ENCODE measurements at places on chromosomes 4 and X. TPM values are rescaled to one million over a fixed set of nuclear protein-coding genes. Genes with fewer than 3 reads are reported as not detected.

Gene SCOC
- 21.2 TPM for polyA plus RNA-seq

DNA sequence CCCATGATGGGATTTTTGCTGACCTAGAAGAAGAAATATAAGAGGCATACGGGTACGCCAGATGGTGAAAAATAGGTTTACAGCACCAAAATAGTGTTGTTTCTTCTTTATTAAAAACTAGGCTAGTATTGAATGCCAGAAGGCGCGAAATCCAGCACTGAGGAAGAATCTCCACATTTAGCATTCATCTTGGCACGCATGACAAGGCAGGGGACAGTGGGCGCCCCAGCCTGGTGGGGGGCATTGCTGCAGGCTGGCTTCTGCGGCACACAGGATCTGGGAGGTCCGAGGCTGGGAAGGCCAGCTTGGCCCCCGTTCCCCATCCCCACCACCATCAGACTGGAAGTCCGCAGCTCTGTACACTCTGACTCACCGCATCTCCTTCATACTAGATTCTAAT, 75.7 kb upstream of the DDX3X start:
- no peak overlapping the region for H3K27ac ChIP-seq
- DNase-seq = no peak
- H3K4me3 ChIP-seq = no peak overlapping the region

DNA sequence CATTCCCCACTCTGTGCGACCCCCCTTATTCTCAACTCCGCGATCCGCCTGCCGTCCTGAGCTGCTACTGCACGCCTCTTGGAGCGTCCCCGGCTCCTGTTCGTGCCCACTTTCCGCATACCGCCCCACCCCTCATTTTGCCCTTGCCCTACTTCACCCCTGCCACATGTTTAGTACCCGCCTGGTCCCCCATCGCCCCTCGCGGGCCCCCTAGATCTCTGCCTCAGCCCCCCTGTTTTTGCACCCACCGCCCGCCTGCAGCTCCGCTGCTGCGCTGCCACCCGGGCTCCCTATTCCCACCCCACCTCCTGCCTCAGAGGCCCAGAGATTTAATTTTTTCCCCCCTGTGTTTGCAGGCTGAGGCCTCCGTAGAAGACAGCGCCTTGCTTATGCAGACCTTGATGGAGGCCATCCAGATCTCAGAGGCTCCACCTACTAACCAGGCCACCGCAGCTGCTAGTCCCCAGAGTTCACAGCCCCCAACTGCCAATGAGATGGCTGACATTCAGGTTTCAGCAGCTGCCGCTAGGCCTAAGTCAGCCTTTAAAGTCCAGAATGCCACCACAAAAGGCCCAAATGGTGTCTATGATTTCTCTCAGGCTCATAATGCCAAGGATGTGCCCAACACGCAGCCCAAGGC, 1.4 kb downstream of the MAGED1 start:
- H3K4me1 ChIP-seq = peaks cover 20% of the 10 kb centered on the region
- DNase-seq = no peak
- no peaks in the 10 kb centered on the region for H3K36me3 ChIP-seq
- no peak overlapping the region for H3K4me3 ChIP-seq
- H3K27ac ChIP-seq = no peak overlapping the region
- no peaks in the 10 kb centered on the region for H3K27me3 ChIP-seq

- DNase-seq = no peak
- no peaks in the 10 kb centered on the region for H3K4me1 ChIP-seq
- no peak overlapping the region for H3K27ac ChIP-seq
- H3K4me3 ChIP-seq = no peak overlapping the region
Observed at GRCh38 chrX:139120760-139121159, 409.2 kb upstream of the FGF13 start.

DNA sequence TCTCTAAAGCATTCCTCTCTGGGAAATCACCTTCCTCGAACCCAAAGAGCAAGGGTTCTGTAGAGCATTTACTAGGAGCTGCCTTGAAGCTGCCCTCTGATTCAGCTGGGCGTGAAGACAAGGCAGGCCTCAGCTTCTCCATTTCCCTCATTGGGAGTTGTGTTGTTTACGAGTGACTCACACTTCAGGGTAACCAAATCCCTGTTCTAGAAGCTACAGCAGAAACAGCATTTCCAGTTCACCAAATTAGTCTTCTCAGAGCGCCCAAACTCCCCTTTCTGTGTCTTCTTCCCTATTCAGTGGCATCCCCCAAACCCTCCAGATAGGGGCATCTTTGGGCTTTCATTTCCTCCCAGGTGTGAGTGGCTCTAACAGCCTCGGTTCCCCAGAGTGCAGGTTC, 863 bp upstream of the XPNPEP2 start:
- no peaks in the 10 kb centered on the region for H3K36me3 ChIP-seq
- H3K27me3 ChIP-seq = no peaks in the 10 kb centered on the region
- H3K4me3 ChIP-seq = no peak overlapping the region
- H3K4me1 ChIP-seq = peaks cover 51% of the 10 kb centered on the region

GRCh38 chrX:96576368-96576767, 108.3 kb upstream of the DIAPH2 start:
- DNase-seq = peak; percentile 42
- H3K36me3 ChIP-seq = no peaks in the 10 kb centered on the region
- no peak overlapping the region for H3K4me3 ChIP-seq
- no peaks in the 10 kb centered on the region for H3K27me3 ChIP-seq
- H3K4me1 ChIP-seq = no peaks in the 10 kb centered on the region

Gene GSX2
- polyA plus RNA-seq = not detected

Gene PPP2R2C
- not detected for polyA plus RNA-seq

- no peak overlapping the region for H3K4me3 ChIP-seq
- no peaks in the 10 kb centered on the region for H3K27me3 ChIP-seq
- no peaks in the 10 kb centered on the region for H3K4me1 ChIP-seq
Observed at GRCh38 chrX:22037911-22038537, 5.9 kb downstream of the PHEX start.

- no peak for DNase-seq
- H3K4me1 ChIP-seq = peaks cover 31% of the 10 kb centered on the region
- H3K27ac ChIP-seq = no peak overlapping the region
- H3K36me3 ChIP-seq = no peaks in the 10 kb centered on the region
- H3K4me3 ChIP-seq = no peak overlapping the region
Observed at GRCh38 chr4:152940461-152940860, 4.3 kb downstream of the FHDC1 start.

Gene MXRA5
- not detected for polyA plus RNA-seq

Gene CT47B1
- polyA plus RNA-seq = not detected

- H3K27ac ChIP-seq = peak overlapping the region; percentile 82
- H3K4me1 ChIP-seq = peaks cover 6% of the 10 kb centered on the region
- DNase-seq = peak; percentile 26
- H3K4me3 ChIP-seq = peak overlapping the region; percentile 83
- peaks cover 12% of the 10 kb centered on the region for H3K36me3 ChIP-seq
Observed at GRCh38 chrX:7926914-7927258, 327 bp downstream of the PNPLA4 start.

DNA sequence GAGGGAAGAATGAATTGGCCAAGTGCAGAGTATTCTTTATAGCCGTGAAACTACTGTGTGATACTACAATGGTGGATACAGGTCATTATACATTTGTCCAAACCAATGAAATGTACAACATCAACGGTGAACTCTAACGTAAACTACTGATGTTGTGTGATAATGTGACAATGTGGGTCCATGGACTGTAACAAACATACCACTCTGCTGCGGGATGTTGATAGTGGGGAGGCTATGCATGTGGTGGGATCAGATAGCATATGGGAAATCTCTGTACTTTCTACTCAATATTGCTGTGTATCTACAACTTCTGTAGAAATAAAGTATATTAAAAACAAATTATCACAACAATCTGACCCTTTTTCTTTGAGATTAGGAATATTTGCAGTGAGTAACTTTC, 101.1 kb downstream of the TEX13C start:
- no peak overlapping the region for H3K27ac ChIP-seq
- H3K36me3 ChIP-seq = no peaks in the 10 kb centered on the region
- no peaks in the 10 kb centered on the region for H3K4me1 ChIP-seq
- no peaks in the 10 kb centered on the region for H3K27me3 ChIP-seq
- no peak overlapping the region for H3K4me3 ChIP-seq

DNA sequence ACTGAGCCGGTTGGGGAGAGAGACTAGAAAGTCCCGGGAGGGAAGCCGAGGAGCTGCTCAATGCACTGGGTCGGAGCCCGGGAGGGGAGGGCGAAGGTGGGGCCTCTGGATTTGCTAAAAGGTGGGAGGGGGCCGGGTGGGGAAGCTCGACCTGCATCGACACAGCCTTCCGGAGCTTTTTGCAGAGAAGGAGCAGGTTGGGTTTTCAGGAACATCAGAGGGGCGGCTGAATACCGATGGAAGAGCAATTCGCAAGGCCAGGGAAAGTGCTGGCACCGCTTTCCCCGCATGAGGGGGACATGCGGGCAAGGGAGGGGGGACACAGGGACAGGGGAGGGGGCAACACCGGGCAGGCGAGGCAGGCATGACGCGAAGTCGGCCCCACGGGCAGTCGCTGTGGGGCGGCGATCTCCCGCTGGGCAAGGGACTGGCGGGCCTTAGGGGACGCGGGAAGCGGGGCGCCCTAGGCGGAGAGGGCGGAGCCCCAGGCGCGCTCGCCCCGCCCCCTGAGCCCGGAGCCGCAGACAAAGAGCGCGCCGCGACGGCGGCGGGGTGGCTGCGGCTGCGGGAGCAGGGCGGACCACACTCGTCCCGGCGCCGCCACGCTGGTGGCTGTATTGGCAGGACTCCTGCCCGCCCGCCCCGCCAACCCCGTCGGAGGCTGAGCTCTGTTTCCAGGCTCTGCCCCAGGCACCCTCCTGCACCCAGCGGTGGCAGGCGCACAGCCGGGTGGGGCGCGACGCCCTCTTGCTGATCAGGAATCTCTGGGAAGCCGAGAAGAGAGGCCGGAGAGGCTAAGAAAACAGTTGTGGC, 11.6 kb downstream of the PDZD4 start:
- H3K36me3 ChIP-seq = no peaks in the 10 kb centered on the region
- H3K27me3 ChIP-seq = peaks cover 48% of the 10 kb centered on the region
- H3K4me1 ChIP-seq = peaks cover 3% of the 10 kb centered on the region
- no peak for DNase-seq
- H3K4me3 ChIP-seq = peak overlapping the region; percentile 54
- no peak overlapping the region for H3K27ac ChIP-seq

Gene CT45A3
- polyA plus RNA-seq = not detected

DNA sequence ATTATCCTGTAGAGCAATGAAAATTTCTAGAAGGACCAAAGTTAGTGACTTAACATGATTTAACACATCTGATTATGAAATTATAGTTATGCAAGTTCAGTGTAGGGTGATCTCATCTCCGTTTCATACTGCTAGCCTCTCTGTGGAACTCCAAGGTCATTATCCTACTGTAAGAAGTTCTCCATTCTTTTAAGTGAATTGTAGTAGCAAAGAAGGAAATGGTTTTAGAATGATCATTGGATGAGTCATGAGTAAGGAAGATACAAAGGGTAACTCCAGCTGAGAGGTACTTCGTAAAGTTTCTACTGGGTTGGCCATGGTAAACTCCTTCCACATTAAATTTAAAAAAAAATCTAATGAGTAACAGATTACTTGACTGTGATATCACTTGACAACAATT, 215.0 kb upstream of the GIMD1 start:
- no peak for DNase-seq
- no peaks in the 10 kb centered on the region for H3K27me3 ChIP-seq
- no peaks in the 10 kb centered on the region for H3K4me1 ChIP-seq
- H3K27ac ChIP-seq = no peak overlapping the region

DNA sequence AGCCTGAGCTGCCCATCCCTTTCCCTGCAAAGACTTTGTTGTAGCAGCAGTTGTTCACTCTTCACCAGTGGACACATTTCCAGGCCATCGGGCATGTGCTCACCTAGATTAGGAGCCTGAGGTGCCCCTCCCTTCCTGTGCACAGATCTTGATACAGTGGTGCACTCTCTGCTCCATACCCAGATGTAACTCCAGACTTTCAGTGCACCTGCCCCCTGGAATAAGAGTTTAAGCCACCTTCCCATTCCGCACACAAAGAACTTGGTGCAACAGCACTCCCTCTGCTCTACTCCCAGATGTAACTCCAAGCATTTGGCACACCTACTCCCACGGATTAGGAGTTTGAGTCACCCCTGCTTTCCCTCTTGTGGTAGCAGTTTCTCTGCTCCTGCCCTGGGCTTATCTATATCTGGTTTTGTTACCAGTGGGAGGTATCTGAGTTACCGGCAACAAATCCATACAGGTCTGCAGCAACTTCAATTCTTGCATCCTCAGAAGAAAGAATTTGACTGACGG, 36.0 kb upstream of the PLK4 start:
- DNase-seq = no peak
- H3K4me3 ChIP-seq = no peak overlapping the region
- H3K27me3 ChIP-seq = no peaks in the 10 kb centered on the region
- no peaks in the 10 kb centered on the region for H3K4me1 ChIP-seq
- no peak overlapping the region for H3K27ac ChIP-seq
- H3K36me3 ChIP-seq = no peaks in the 10 kb centered on the region

Gene GYPA
- polyA plus RNA-seq = not detected

DNA sequence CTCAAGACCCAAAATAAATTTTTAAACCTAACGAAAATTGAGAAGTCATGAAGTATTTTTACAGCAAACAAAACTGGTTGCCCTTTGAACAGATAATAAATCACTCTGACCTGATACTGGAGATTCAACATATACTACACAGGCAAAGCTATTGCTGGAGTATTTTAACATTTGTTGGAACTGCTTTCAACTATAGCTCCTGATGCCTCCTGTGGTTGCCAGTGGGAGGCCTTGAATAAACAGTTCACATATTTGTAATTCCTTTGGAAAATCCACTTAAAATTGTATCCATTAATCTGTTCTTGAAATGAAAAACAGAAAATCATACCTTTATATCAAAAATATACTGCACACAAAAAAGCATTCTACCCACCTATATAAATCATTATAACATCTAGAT, 605.1 kb downstream of the KCTD8 start:
- H3K36me3 ChIP-seq = no peaks in the 10 kb centered on the region
- no peak overlapping the region for H3K4me3 ChIP-seq
- no peaks in the 10 kb centered on the region for H3K4me1 ChIP-seq
- DNase-seq = no peak

- H3K27ac ChIP-seq = no peak overlapping the region
- no peaks in the 10 kb centered on the region for H3K4me1 ChIP-seq
- DNase-seq = no peak
- H3K27me3 ChIP-seq = no peaks in the 10 kb centered on the region
- no peaks in the 10 kb centered on the region for H3K36me3 ChIP-seq
- H3K4me3 ChIP-seq = no peak overlapping the region
Observed at GRCh38 chr4:30450474-30450873, 269.7 kb upstream of the PCDH7 start.

- no peak overlapping the region for H3K4me3 ChIP-seq
- no peak for DNase-seq
- no peak overlapping the region for H3K27ac ChIP-seq
- no peaks in the 10 kb centered on the region for H3K36me3 ChIP-seq
Observed at GRCh38 chr4:53003959-53004358, 141.8 kb downstream of the RASL11B start.

Gene MAGEA11
- not detected for polyA plus RNA-seq

Gene RAB39B
- polyA plus RNA-seq = 0.41 TPM

Gene ELF2
- 34.3 TPM for polyA plus RNA-seq

Measured in CD14-positive monocyte (primary cell).